Renal cortex interstitium (tissue), 15 donors: ENCODE measurements at places on chromosomes 5 and 9. TPM values are rescaled to one million over a fixed set of nuclear protein-coding genes. Genes with fewer than 3 reads are reported as not detected.

Gene C9
- polyA plus RNA-seq: 0.23 TPM

GRCh38 chr5:18403941-18404438 lies 769.7 kb downstream of the TAF11L14 start:
- DNase-seq: no peak

- DNase-seq: no peak
These were observed 8.7 kb downstream of the PCAT7 start for GRCh38 chr9:94563548-94563947.

DNA sequence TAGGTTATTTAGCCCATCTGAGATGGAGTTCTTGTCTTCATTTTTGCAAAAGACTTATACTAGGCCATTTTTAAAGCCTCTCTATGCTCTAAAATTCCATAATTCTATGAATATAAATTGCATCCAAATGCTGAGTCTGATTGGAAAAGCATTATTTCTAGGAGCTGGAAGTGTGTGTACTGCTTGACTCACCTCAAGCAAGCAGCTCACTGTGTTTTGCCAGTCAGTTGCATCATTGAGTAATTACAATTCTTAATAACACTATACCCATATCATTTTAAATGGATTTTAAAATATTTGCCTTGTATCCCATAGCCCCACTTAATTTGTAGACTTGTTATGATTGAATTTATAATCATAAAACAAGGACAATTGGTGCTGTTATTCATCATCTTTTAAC lies 161.0 kb downstream of the PAM start:
- no peak for DNase-seq

DNA sequence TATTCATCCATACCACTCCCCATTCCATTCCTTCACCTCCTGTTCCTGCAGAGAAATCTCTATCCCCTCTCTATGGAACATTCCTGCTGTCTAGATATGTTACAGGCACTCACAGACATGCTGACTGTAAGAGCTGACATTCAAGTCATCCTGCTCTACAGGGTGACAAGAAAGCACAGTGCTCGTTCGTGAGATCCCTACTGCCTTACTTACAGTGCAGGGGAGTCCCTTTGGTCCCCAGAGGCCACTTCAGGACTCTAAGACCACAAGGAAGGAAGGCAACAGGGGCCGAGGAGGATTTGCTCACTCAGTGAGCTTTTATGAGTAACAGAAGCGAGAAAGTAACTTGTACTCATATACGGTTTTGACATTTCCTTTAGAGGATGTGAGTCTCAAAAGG lies 110.5 kb downstream of the GAS1 start:
- DNase-seq: no peak

DNA sequence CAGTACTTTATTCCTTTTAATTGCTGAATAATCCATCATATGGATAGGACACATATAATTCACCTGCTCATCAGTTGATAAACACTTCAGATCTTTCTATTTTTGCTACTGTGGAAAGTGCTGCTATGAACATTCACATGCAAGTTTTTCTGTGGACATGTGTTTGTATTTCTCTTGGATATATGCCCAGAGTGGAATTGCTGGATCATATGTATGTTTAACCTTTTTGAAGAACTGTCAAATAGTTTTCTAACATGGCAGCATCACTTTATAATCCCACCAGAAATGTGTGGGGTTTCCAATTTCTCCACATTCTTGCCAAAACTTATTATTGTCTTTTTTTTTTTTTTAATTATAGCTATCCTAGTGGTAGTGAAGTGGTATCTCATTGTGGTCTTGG lies 15.1 kb downstream of the CARTPT start:
- DNase-seq: no peak

Gene TERT
- polyA plus RNA-seq: 0.36 TPM

- DNase-seq: no peak
These were observed 5.7 kb downstream of the CCDC69 start for GRCh38 chr5:151218177-151218576.

DNA sequence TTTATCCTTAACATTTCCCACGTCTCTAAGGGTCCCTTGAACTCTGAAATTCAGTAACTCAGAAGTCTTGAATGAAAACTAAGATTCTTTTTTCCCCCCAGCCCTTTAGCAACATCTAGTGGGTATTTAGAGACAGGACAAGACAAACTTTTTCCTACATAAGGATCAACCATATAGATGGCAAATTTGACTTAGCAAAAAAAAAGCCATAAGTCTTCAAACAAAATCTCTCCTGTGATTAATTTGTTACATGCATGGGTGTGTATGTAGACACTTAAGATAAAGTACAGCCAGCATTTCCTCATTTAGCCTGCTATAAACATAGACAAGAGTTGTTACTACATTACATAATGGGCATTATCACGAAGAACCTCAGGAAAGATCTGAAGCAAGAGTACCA lies 29.1 kb upstream of the ANKRD31 start:
- DNase-seq: no peak

Gene MED27
- 24.7 TPM for polyA plus RNA-seq

- DNase-seq: no peak
These were observed 14.7 kb downstream of the SH3RF2 start for GRCh38 chr5:145951071-145951470.

GRCh38 chr9:29319736-29320513 lies 1746.6 kb upstream of the C9orf72 start:
- DNase-seq: no peak

DNA sequence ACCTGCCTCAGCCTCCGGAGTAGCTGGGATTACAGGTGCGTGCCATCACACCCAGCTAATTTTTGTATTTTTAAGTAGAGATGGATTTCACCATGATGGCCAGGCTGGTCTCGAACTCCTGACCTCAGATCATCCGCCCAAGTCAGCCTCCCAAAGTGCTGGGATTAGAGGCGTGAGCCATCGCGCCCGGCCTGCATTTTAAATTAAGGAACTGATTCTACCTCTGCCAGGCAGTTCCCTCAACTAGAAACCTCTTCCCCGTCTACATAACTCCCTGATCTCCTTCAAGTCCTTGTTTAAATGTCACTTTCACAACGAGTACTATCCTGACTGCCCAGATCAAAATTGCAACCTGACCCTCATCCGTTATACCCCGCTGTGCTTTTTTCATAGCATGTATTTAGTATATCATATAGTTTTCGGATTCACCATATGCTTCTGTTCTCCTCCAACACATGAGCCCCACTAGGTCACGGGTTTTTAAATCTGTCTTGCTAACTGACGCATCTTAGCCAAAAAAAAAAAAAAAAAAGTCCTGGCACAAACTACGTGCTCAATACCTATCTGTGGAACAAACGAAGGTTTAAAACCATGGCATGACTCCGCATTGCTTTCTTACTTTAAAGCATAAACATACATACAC lies 858 bp upstream of the SOWAHA start:
- DNase-seq: no peak

- DNase-seq: peak; percentile 14
These were observed 624.1 kb downstream of the ISL1 start for GRCh38 chr5:52007230-52007858.

Gene CSF1R
- polyA plus RNA-seq: 15.9 TPM

Gene GPR21
- not detected for polyA plus RNA-seq

- DNase-seq: no peak
These were observed 23.4 kb downstream of the LCP2 start for GRCh38 chr5:170273968-170274710.

Gene SLC34A3
- polyA plus RNA-seq: 5.0 TPM

DNA sequence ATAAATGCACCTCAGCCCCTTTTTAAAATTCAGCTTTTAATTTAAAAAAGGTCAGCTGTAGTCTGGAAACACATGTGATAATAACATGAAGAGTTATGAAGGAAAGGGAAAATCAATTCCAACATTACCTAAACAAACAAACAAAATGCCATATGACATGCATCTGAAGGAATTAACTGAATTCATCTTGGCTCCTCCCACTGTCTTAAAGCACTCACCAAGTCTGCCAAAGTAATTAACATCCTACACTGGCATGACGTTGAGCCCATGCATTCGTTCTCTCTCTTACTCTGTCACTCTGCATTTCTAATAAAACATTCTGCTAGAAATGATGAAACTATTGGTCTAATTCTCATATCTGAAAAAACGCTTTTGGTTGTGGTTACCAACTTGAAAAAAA lies 37.7 kb downstream of the TSSK1B start:
- DNase-seq: no peak
